ENCODE measurements at places on chromosomes 6 and 20.
A peak's percentile ranks its signal among the peaks of the same experiment; 100 is the strongest.

GRCh38 chr20:62274332-62274950 is 28.4 kb upstream of the ADRM1 start:
- no peak overlapping the region for H3K4me3 ChIP-seq
- no peak for DNase-seq
- no peaks in the 10 kb centered on the region for H3K4me1 ChIP-seq
- H3K36me3 ChIP-seq = peaks cover 11% of the 10 kb centered on the region

DNA sequence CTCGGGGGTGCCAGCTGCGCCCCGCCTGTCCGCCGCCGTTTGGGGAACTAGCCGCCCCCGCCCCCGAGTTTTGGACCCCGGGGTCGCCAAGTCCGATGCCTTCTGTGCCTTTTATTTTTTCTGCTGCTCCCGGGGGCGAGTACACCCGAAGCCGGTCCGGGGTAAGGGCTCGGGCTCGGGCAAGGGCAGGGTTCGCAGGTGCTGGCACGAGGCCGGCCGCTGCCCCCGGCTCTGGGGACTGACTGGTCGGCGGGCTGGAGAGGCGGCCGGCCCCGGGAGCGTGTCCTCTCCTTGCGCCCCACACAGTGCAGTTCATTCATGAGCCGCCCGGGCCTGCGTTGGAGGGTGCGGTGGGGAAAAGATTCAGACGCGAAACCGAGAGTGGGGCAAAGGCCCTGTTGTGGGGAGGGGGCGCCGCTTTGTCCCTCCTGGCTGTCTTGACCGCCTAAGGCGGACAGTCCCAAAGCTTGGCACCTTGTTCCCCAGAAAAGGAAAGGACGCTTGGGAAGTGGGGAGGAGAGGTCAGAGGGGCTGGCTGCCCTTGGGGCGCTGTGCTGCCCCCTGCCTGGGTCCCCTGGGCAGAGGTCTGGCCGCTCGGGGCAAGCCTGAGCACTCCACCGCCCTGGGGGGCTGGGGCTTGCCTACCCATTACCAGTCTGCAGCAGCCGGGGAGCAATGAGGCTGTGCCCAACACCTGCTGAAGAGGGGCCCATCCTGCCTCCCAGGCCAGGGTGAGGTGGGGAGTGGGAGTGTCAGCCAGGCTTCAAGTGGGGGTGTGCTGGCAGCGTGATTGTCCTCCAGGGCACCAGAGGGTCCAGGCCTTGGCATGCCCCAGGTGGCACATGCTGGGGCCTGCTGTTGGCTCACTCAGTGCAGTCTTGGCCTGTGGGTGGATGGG is 915 bp downstream of the TMEM63B start:
- peak overlapping the region; percentile 73 for H3K4me3 ChIP-seq
- H3K4me1 ChIP-seq = peaks cover 52% of the 10 kb centered on the region
- no peak overlapping the region for H3K27ac ChIP-seq
- DNase-seq = peak; percentile 46

- peak overlapping the region; percentile 97 for H3K27ac ChIP-seq
- no peaks in the 10 kb centered on the region for H3K27me3 ChIP-seq
Observed at GRCh38 chr6:159693894-159694545, 979 bp upstream of the SOD2 start.

GRCh38 chr6:93424303-93425064 is 5.1 kb upstream of the EPHA7 start:
- H3K27me3 ChIP-seq = peaks cover 21% of the 10 kb centered on the region
- peaks cover 8% of the 10 kb centered on the region for H3K4me1 ChIP-seq
- no peak overlapping the region for H3K4me3 ChIP-seq

GRCh38 chr20:63707558-63708300 is at the start of the genes ARFRP1 and ZGPAT:
ARFRP1 (minus strand) TSS chr20:63707976; CDS start chr20:63707091, 885 bp downstream.
ZGPAT (plus strand) TSS chr20:63708039; CDS start chr20:63708581, 542 bp downstream.
- DNase-seq = peak; percentile 91
- peaks cover 57% of the 10 kb centered on the region for H3K36me3 ChIP-seq
- no peaks in the 10 kb centered on the region for H3K27me3 ChIP-seq
- peak within 1 kb of the TSS; percentile 80 for H3K4me3 ChIP-seq
- peaks cover 48% of the 10 kb centered on the region for H3K4me1 ChIP-seq

DNA sequence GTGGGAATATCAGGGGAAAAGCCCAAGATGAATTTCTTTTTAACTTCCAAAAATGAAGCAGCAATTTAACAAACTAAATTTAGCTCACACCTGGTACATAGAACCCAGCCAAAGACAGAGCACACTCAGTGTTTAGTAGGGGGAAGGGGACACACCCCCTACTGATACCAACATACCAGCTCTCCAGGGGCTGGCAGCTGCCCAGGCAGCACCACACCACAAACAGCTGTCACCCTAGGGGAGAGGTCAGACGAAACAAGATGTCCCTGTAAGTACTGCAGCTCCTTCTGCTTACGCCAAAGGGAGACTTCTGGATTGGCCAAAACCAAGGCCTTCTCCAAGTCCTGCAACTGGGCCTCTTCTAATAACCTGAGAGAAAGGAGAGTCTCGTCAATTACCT is 26.0 kb downstream of the MDN1 start:
- peak overlapping the region; percentile 91 for H3K27ac ChIP-seq
- no peaks in the 10 kb centered on the region for H3K27me3 ChIP-seq
- peaks cover 34% of the 10 kb centered on the region for H3K4me1 ChIP-seq
- H3K4me3 ChIP-seq = peak overlapping the region; percentile 42
- no peak for DNase-seq

DNA sequence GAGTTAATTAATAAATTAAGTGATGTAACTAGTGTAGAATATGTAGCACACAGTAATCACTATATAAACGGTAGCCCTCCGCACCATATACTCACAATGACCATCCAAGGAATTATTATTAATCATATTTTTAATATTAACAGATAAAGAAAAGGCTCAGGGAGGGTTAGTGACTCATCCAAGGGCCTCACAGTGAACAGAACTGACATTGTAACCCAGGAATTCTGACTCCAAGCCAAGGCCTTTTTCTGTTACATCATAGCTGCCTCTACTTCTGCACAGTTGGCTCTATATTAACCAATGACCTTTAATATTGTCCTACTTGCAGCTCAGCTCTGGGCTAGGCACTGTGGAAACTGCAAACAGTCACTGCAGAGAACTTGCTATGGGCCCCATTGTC is 117.5 kb upstream of the SIRPG start:
- H3K27me3 ChIP-seq = peaks cover 33% of the 10 kb centered on the region
- H3K36me3 ChIP-seq = no peaks in the 10 kb centered on the region
- peaks cover 14% of the 10 kb centered on the region for H3K4me1 ChIP-seq
- no peak overlapping the region for H3K4me3 ChIP-seq
- DNase-seq = no peak
- H3K27ac ChIP-seq = no peak overlapping the region

- H3K4me3 ChIP-seq = no peak overlapping the region
- no peak overlapping the region for H3K27ac ChIP-seq
- H3K36me3 ChIP-seq = no peaks in the 10 kb centered on the region
Observed at GRCh38 chr6:126182650-126183311, 157.1 kb upstream of the CENPW start.

GRCh38 chr6:18488526-18489270 is 101.5 kb downstream of the RNF144B start:
- H3K27me3 ChIP-seq = peaks cover 5% of the 10 kb centered on the region
- no peak for DNase-seq
- H3K27ac ChIP-seq = no peak overlapping the region
- no peak overlapping the region for H3K4me3 ChIP-seq

DNA sequence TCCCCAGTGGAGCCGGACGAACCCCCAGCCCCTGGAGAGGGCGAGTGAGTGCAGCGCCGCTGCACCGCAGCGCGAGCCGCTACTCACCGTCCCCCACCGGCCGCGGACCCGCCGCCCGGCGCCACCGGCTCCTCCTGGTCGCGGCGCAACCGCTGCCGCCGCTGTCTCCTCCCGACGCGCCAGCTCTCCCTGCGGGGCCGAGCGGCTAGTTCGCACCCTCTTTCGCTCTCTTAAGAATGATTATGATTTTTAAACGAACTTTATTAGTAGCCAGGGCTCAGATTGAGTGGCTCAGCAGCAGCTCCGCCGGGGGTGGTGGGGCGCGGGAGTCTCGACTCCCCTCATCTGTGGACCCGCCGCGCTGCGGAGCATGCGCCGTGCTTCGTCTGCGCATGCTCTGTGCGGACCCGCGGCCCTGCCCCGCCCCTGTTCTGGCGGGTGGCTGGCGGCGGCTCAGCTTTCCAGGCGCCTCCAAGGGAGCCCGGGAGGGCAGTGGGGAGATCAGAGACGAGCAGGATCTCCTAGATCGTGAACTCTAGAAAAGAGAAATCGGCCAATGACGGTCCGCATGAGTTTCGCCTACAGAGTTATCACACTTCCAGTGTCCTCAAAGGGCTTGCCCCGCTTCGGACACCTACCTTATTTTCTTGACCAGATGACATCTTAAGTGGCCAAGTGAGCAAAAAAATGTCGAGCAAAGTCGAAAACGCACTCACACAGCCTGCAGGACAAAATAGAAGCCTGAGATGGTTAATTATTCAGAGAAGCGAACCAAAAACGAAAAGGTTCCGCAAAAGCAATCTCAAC is at the start of gene RAB23:
Gene RAB23 (minus strand): TSS at position 372 of the 807 bp plus-strand sequence. CDS start 11,927 bp downstream, outside the sequence.
- H3K36me3 ChIP-seq = peaks cover 9% of the 10 kb centered on the region
- peak within 1 kb of the TSS; percentile 96 for H3K4me3 ChIP-seq
- DNase-seq = peak; percentile 84
- H3K27me3 ChIP-seq = peaks cover 30% of the 10 kb centered on the region

DNA sequence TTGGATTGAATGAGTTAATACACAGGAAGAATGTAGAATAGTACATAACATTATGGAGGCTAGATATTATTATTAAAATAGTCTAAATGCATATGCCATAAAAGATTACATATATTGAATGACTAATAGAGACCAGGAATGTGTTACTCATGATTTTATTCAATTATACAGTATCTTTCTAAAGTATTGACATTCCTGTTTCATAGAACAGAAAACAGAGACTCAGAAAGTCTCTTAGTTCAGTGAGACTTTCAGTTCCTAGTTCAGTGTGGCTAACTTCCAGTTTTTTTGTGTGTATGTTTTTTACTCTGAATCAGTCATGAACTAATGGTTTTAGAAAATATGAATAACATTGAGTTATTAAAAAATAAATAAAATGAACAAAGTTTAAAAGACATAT is 34.6 kb upstream of the TMEM244 start:
- H3K4me3 ChIP-seq = no peak overlapping the region
- DNase-seq = no peak
- peaks cover 5% of the 10 kb centered on the region for H3K27me3 ChIP-seq
- no peaks in the 10 kb centered on the region for H3K4me1 ChIP-seq

- H3K27ac ChIP-seq = no peak overlapping the region
- no peak for DNase-seq
- H3K4me3 ChIP-seq = no peak overlapping the region
- H3K36me3 ChIP-seq = peaks cover 1% of the 10 kb centered on the region
Observed at GRCh38 chr6:157520596-157521361, 139.8 kb downstream of the ZDHHC14 start.

DNA sequence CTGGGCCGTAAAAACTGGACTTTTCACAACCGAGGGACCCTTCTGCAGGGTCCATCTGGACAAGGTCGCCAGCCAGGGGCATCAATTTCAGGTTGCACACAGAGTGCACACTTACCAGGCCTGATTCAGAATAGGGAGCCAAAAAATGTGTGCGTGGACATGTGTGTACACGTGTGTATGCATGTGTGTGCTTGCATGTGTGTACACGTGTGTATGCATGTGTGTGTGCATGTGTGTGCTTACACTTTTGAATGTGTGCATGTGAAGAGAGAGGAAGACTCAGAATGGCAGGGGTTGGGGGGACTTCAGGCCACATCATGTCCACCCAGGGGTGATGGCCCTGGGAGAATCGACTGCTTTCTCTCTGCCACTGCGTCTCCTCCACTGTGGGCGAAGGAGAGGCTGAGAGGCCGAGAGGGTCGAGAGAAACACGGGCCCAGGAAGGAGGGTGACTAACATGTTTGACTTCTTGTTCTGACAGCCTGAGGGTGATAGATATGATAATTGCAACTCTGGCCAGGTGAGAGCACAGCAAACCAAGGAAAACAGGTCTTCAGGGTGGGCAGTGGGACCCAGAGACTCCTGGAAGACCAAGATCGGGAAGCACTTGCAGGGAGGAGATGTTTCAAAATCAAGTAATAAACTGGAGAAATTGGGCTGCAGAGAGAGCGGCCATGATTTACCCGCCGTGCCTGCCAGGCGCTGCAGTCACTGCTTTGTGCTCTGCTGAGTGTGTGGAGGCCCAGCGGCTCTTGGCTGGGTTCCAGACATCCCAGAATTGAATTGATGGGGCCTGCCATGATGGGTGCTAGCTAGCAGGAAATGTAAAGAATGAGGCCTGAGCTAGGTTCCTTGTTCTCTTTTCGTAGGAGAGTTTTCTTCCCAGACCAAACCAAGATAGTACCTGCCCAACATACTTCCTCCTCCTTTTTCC is 310.8 kb downstream of the QKI start:
- H3K27ac ChIP-seq = no peak overlapping the region
- no peaks in the 10 kb centered on the region for H3K4me1 ChIP-seq
- DNase-seq = no peak

DNA sequence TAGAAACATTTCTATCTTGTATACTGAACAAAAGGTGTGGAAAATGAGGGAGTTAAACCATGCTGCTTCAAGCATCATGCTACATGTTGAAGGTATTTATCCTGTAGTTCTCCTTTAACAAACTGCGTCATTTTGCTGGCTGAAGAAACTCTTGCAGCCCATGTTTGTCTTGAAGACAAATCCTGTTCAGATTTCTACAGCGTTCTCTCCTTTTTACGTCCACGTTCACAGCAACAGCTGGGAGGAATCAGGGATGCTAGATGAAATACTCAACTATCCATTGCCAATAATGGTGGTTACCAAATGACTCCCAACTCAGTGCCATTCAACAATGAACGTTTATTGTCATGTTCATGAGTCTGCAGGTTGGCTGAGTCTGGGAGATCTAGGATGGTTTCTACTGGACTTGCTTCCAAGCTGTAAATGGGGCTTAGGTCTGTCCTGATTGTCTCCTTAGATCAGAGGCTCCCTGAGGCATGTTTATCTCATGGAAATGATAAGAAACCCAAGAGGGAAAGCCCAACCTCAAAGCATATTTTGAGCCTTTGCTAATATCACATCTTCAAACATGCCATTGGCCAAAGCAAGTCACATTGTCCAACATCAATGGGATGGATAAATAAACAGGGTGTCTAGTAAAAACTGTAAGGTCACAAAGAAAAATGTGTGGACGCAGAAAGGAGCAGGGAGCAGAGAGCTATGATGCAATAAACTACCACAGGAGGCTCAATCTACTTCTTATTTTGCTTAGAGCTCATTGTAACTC is 2.7 kb upstream of the PLCB1 start:
- no peak overlapping the region for H3K4me3 ChIP-seq
- H3K36me3 ChIP-seq = no peaks in the 10 kb centered on the region
- H3K27ac ChIP-seq = no peak overlapping the region
- peaks cover 12% of the 10 kb centered on the region for H3K4me1 ChIP-seq

- H3K4me1 ChIP-seq = no peaks in the 10 kb centered on the region
- H3K27me3 ChIP-seq = peaks cover 10% of the 10 kb centered on the region
- DNase-seq = no peak
- H3K4me3 ChIP-seq = no peak overlapping the region
Observed at GRCh38 chr6:113901482-113901881, 44.3 kb downstream of the MARCKS start.

GRCh38 chr6:105873799-105874198 is 212.3 kb upstream of the PRDM1 start:
- no peak for DNase-seq
- H3K36me3 ChIP-seq = no peaks in the 10 kb centered on the region
- H3K27ac ChIP-seq = no peak overlapping the region
- peaks cover 4% of the 10 kb centered on the region for H3K27me3 ChIP-seq
- H3K4me1 ChIP-seq = peaks cover 10% of the 10 kb centered on the region

GRCh38 chr20:32057656-32058184 is 5.7 kb downstream of the HCK start:
- peaks cover 8% of the 10 kb centered on the region for H3K4me1 ChIP-seq
- DNase-seq = no peak
- peaks cover 82% of the 10 kb centered on the region for H3K27me3 ChIP-seq
- no peak overlapping the region for H3K4me3 ChIP-seq
- no peak overlapping the region for H3K27ac ChIP-seq

- H3K36me3 ChIP-seq = no peaks in the 10 kb centered on the region
- H3K4me1 ChIP-seq = no peaks in the 10 kb centered on the region
Observed at GRCh38 chr6:116217069-116217468, 36.8 kb downstream of the TSPYL4 start.
